ENCODE measurements at places on chromosomes 4 and X. TPM values are rescaled to one million over a fixed set of nuclear protein-coding genes. Genes with fewer than 3 reads are reported as not detected.
A peak's percentile ranks its signal among the peaks of the same experiment; 100 is the strongest.

CDK16 gene
- polyA plus RNA-seq: 89.5 TPM

CFAP99 gene
- polyA plus RNA-seq: not detected

IL21 gene
- not detected for polyA plus RNA-seq

GC gene
- polyA plus RNA-seq: not detected

RAB39B gene
- polyA plus RNA-seq: 0.05 TPM

LANCL3 gene
- polyA plus RNA-seq: 0.97 TPM

CC2D2A gene
- 11.8 TPM for polyA plus RNA-seq

AKAP4 gene
- not detected for polyA plus RNA-seq

EVC2 gene
- 1.1 TPM for polyA plus RNA-seq

USP17L17 gene
- polyA plus RNA-seq: not detected

ANKRD50 gene
- polyA plus RNA-seq: 14.8 TPM

NOX1 gene
- not detected for polyA plus RNA-seq

JCHAIN gene
- polyA plus RNA-seq: not detected

UBA1 gene
- polyA plus RNA-seq: 309 TPM

WAS gene
- 0.09 TPM for polyA plus RNA-seq

GRCh38 chrX:31199840-31200114 is 127.9 kb upstream of the FTHL17 start:
- no peak for DNase-seq

GRCh38 chr4:62204136-62204535 is 1004.0 kb downstream of the ADGRL3 start:
- DNase-seq: no peak

DNA sequence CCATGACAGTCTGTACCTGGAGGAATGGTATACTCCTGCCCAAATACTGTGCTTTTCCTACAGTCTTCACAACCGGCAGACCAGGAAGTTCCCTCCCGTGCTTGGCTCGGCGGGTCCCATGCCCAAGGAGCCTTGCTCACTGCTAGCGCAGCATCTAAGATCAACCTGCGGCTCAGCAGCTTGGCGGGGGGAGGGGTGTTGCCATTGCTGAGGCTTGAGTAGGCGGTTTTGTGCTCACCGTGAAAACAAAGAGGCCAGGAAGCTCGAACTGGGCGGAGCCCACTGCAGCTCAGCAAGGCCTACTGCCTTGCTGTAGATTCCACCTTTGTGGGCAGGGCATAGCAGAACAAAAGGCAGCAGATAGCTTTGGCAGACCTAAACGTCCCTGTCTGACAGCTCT is 152.7 kb downstream of the TEX11 start:
- DNase-seq: no peak

DNA sequence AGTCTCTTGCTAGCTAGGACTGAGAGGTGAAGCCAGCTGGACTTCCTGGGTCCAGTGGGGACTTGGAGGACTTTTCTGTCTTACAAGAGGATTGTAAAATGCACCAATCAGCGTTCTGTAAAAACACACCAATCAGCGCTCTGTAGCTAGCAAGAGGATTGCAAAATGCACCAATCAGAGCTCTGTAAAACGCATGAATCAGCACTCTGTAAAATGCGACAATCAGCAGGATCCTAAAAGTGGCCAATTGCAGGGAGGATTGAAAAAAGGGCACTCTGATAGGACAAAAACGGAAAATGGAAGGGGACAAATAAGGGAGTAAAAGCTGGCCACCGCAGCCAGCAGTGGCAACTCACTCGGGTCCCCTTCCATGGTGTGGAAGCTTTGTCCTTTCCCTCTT is 65.6 kb upstream of the DUSP21 start:
- no peak for DNase-seq

- peak; percentile 38 for DNase-seq
Measured at GRCh38 chrX:96361844-96362243, 322.8 kb upstream of the DIAPH2 start.

GRCh38 chr4:121822796-121823504 is 733 bp downstream of the CCNA2 start:
- DNase-seq: no peak

GRCh38 chrX:850471-850916 is 219.9 kb downstream of the SHOX start:
- no peak for DNase-seq

GRCh38 chrX:45164021-45164621 is 36.6 kb downstream of the DIPK2B start:
- DNase-seq: no peak

DNA sequence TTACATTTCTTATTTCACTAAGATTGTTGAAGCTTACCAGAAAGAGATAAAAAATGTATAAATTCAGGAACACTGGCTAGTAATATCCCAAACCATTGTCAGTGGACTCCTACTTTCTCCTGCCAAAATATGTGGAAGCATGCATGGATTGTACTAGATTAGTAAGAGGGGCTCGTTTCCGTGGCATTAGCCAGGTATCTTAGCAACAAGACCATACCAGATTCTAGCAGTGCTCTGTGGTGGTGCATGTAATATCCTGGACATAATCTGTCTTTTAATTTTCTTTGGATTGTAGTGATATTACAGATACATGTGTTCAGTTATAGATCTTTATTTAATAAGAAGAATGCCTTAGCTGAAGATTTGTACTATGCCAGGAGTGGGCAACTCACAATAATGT is 371.9 kb upstream of the PITX2 start:
- DNase-seq: no peak

GRCh38 chrX:101220662-101221260 is 1.2 kb downstream of the DRP2 start:
- DNase-seq: no peak

GRCh38 chr4:81740487-81740886 is 268.8 kb upstream of the RASGEF1B start:
- DNase-seq: no peak

GRCh38 chr4:113979148-113979904 is at the start of gene ARSJ:
Gene ARSJ (minus strand): TSS chr4:113979647. CDS start chr4:113978834, 813 bp downstream.
- DNase-seq: no peak

DNA sequence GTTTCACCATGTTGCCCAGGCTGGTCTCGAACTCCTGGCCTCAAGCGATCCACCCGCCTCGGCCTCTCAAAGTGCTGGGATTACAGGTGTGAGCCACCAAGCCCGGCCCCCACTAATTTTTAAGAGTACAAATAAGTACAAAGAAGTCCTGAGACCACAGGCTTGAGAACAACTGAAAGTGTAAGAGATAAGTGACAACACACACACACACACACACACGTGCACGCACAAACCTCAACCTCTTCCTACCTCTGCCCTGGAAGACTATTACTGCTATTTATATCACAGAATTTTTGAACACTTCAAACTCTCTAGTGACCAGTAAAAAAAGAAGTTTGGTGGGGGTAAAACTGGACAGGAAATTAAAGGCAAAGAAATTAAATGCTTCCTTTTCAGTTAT is 7.5 kb downstream of the KLHL15 start:
- DNase-seq: no peak

DNA sequence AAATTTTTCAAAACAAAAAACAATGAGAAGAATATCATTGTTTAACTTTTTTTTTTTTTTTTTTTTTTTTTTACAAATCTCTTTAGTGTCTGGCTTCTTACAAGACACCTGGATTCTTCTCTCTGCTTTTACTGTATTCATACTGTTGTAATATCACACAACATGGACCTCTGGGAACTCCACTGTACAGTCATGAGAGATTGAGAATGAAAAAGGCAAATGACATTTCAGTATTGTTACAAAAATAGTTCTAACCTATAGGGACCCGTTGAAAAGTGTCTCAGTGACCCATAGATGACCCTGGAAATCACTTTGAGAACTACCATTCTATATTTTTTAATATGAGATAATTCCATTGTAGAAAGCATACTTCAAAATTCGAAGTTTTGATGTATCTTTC is 124.4 kb downstream of the SLIT2 start:
- DNase-seq: no peak

GRCh38 chrX:53071604-53072417 is 10.4 kb upstream of the TSPYL2 start:
- DNase-seq: peak; percentile 52

DNA sequence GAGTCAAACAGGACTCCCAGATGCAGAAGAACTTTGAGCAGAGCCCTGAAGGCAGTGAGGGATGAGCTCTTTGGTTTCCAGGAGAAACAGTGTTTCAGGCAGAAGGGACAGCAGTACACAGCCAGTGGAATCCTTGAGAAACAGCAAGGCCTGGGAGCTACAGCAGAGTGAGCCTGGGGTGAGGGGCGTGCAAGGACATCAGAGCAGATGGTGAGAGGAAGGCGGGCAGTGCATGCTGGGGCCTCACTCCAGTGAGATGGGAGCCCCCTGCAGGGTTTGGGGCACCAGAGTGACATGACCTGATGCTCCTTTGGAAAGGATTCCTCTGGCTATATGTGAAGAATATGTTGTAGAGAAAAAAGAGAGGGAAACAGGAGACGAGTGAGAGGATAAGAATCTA is 98.1 kb upstream of the EGFL6 start:
- DNase-seq: no peak

DNA sequence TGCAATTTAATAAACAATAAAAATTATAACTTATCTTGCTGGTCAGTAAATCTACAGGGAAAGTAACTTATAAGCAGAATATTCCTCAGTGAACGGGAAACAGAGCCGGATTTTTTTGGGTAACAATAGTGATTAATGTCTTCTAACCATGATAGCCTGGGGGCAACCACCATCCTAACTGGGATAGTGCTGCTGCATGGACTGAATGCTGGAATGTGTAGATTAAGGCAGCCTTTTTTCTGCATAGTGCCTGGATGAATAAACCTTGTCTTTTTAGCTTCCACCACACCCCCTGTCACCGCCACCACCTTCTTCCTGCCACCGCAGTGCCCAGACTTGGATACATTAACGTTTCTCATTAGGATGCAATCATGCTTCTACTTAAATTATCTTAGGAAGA is 83.6 kb upstream of the LNX1 start:
- DNase-seq: no peak

GRCh38 chr4:128107766-128108165 is 46.7 kb downstream of the LARP1B start:
- no peak for DNase-seq

DNA sequence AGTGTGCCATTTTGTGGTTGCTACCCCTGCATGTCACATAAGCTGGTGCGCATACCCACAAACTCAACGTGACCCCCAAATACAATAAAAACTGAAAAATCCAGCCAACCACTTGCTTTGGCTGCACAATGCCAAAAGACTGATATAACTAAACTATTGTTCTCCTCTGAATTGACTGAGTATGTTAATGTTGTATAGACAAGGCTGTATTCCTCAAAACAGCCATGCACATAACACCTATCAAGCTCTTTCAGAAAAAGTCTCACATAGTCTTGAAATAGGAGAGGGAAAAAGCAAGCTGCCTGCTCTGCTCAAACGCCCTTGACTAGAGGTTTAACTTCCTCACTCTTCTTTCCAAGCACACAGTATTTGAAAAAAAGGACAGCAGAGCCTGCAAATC is 126.4 kb upstream of the NOCT start:
- DNase-seq: no peak

DNA sequence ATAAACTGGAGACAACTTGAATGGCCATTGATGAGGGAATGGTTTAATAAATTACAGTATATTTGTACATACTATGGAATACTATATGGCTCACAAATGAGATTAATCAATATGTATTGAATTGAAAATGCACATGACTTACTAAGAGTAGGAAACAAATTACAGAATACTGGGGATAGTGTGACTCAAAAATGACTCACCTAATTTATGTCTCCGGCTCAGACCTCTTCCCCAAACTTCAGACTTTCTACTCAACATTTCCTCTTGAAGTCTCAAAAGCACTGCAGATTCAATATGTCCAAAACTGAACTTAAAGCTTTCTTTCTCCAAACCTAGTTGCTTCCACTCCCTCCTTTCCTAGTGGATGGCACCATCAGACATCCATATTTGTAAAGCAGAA is 28.8 kb upstream of the GRIA3 start:
- DNase-seq: no peak

DNA sequence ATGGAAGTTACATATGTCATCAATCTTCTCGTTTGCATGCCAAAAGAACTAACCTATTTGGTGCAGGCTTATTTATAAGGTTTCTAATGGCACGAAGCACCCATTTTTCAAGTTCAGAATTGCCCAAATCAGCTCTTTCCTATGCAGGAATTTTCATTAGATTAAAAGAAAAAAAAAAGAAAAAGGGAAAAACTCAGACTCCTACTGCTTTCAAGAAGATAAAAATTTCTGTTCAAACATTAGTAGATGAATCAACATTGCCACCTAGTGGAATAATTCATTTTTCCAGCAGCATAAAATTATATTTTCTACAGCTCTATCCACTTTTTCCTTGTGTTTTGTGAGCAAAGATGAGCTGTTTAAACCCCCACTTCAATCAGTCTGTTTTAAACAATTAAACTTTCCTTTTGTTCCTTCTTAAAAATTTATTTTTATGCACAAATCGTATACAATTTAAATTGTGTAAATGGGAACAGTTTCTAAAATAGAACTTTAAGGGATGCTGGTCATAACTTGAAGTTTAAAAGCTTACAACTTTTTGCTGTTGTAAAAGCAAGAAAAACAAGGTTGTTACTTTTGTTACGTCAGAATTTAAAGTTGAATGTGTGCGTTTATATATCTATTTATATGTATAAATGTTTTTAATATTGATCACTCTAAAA is 309.9 kb downstream of the ARAP2 start:
- DNase-seq: no peak

DNA sequence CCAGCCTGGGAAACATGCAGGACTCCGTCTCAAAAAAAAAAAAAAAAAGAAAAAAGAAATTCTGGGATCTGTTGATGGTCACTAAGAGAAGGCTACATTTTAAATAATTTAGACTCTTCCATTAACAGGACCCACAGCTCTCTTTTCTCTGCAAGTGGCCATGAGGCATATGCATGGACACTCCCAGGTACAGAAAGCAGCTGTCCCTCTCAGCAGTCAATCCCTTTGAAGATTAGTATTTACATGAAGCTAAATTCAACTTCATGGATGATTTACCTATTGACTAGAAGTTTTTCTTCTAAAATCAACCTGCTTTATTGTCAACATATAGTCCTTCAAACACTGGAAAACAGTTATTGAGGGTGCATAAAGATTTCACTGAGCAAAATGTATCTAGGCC is 139.9 kb downstream of the CPEB2 start:
- no peak for DNase-seq

GRCh38 chrX:153888344-153888743 is 2.4 kb upstream of the L1CAM start:
- no peak for DNase-seq

GRCh38 chrX:40144576-40144975 is 46.8 kb upstream of the BCOR start:
- DNase-seq: no peak

- no peak for DNase-seq
Measured at GRCh38 chr4:2322841-2323240, 60.9 kb upstream of the MXD4 start.
